Activated CD4-positive, alpha-beta memory T cell treated with anti-CD3 and anti-CD28 coated beads for 36 hours (primary cell): ENCODE measurements at places on chromosomes 1 and 21. TPM values are rescaled to one million over a fixed set of nuclear protein-coding genes. Genes with fewer than 3 reads are reported as not detected.
A peak's percentile ranks its signal among the peaks of the same experiment; 100 is the strongest.

DNA sequence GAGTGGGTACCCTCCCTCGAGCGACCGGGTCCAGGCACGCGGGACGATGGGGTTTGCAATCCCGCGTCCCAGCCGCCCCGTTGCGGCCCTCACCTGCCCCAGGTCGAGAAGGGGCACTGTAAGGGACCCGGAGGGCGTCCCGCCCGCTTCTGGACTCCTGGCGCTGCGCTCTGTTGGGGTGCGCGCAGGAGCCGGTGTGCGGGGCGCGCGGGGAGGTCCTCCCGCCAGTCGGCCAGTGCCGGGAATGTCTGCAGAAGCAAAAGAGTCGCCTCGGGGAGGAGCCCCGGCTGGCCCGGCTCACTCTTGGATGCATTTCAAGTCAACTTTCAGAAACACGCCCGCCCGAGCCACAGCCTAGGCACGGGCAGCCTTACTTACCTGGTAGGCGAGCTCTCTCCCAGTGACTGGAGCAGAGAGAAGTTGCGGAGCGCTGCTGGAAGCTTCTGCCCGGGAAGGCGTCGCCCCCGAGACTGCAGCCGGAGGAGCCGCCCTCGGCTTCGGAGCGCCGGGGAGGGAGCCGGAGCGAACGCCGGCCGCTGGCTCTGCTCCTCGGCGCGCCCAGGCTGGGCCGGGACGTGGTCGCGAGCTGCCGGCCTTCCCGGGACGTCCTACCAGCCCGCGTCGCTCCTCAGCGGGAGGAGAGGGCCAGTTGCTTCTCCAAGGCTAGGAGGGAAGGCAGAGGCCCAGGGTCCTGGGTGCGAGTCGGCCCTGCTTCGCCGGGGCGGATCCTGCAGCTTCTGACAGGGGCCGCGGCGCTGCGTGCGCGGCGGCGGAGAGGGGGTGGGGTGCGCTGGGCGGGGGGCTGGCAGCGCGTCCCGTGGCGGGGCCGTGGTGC is at the start of gene LMX1A:
Gene LMX1A, minus strand, starts transcription at position 739 of the 835 bp plus-strand sequence. CDS start 1,156 bp downstream, outside the sequence.
- no peak within 1 kb of the TSS for H3K4me3 ChIP-seq
- H3K36me3 ChIP-seq = no peaks in the 10 kb centered on the region
- DNase-seq = no peak
- H3K27ac ChIP-seq = no peak within 1 kb of the TSS
- peaks cover 10% of the 10 kb centered on the region for H3K4me1 ChIP-seq
- H3K27me3 ChIP-seq = peaks cover 61% of the 10 kb centered on the region

DNA sequence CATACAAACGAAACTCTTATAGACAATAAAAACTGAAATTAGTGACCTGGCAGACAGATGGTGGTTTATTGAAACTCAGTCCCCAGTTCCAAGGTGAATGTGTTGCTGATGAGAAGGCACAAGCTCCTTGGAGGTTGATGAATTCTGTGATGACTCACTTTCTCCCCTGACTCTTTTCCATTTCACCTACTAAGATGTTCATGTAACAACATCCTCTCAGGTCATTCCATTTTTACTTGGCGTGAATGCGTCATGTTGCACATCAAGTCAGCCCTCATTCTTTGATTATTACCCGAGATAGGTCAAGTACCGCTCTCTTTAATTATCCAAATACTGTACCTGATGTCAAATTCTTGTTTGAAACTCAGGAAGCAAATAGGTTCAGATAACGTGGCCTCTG is 10.1 kb upstream of the IL10RB start:
- peaks cover 65% of the 10 kb centered on the region for H3K4me1 ChIP-seq
- DNase-seq = peak; percentile 49
- H3K27me3 ChIP-seq = no peaks in the 10 kb centered on the region
- H3K27ac ChIP-seq = peak overlapping the region; percentile 71
- peaks cover 54% of the 10 kb centered on the region for H3K36me3 ChIP-seq

Gene RIMKLA
- 3.2 TPM for total RNA-seq

- no peaks in the 10 kb centered on the region for H3K4me1 ChIP-seq
- no peak overlapping the region for H3K27ac ChIP-seq
- DNase-seq = no peak
- no peaks in the 10 kb centered on the region for H3K27me3 ChIP-seq
Observed at GRCh38 chr1:20742671-20743070, 10.2 kb upstream of the SH2D5 start.

DNA sequence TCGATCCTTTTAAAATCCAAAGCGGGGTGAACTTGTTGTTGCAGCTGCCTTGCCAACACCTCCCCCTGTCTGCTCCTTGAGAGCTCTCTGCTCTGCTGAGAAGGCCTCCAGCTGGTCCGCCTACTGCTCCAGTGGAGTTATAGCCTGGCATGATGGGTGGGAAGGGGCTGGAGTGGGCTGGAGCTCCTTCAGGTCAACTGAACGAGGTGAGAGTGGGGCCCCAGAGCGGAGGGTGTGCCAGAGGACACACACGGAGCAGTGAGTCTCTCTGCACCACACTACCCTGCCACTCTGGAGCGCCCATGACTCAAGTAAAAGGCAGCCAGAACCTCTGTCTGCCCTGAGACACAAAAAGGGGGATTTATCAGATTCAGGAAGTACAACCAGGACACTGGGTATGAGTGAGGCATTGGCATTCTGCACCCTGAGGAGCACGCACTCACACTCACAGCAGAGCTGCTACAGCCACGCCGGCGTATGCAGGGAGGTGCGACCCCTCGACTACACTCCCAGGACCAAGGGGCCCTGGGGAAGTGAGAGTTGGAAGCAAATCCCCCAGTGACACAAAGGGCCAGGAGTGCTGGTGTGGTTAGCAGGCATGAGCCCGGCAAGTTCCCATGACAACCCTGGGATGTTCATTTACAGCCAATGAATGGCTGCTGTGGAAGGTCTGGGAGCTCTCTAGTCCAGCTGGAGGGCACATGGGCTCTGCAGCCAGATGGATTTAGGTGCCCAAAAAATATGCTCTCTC is 28.0 kb upstream of the EVA1B start:
- no peak overlapping the region for H3K4me3 ChIP-seq
- peaks cover 32% of the 10 kb centered on the region for H3K4me1 ChIP-seq
- DNase-seq = no peak
- H3K27ac ChIP-seq = peak overlapping the region; percentile 73
- H3K27me3 ChIP-seq = no peaks in the 10 kb centered on the region

GRCh38 chr1:244080343-244080929 is 29.4 kb downstream of the ZBTB18 start:
- peaks cover 23% of the 10 kb centered on the region for H3K27me3 ChIP-seq
- H3K4me1 ChIP-seq = peaks cover 6% of the 10 kb centered on the region
- no peak overlapping the region for H3K27ac ChIP-seq
- no peak for DNase-seq
- H3K4me3 ChIP-seq = no peak overlapping the region
